ENCODE measurements at places on chromosomes 13 and 19.
A peak's percentile ranks its signal among the peaks of the same experiment; 100 is the strongest.

- no peak for DNase-seq
Measured at GRCh38 chr19:33674626-33675367, 53.0 kb downstream of the CHST8 start.

GRCh38 chr13:31722673-31723072, 16.7 kb upstream of the RXFP2 start:
- no peak for DNase-seq

DNA sequence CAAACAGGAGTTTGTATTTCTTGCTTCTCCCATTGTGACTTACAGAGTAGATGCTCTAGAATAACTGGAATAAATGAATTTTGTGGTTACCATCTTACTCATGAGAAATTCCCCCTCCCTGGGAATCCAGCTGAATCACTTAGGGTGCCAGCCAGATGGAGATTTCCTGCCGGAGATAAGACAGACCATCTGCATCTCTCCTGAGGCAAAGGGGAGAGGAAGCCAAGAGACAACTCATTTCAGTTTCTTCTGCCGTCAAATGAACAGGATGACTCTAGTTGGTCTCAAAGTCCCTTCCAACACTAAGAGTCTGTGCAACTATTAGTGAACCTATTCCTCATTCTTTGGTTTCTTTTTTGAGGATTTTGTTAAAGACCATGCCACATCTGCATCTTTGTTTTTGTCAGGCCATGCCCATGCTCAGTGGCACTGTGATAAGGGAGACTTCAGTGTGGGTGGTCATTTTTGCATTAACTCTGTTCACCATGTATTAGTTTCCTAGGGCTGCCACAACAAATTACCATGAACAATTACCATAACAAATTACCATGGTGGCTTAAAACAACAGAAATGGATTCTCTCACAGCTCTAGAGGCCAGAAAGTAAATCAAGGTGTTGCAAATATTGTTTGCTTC, 112.8 kb downstream of the NDFIP2 start:
- no peak for DNase-seq

GRCh38 chr19:4911786-4912672, 2.7 kb downstream of the UHRF1 start:
- no peak for DNase-seq

- DNase-seq = peak; percentile 21
Measured at GRCh38 chr19:40165362-40165937, 25.8 kb upstream of the MAP3K10 start.

GRCh38 chr13:72505376-72505775, 222.1 kb downstream of the MZT1 start:
- DNase-seq = no peak
